NCI-H1092 (cell line): ENCODE measurements at places on chromosomes 7 and 10.

DNA sequence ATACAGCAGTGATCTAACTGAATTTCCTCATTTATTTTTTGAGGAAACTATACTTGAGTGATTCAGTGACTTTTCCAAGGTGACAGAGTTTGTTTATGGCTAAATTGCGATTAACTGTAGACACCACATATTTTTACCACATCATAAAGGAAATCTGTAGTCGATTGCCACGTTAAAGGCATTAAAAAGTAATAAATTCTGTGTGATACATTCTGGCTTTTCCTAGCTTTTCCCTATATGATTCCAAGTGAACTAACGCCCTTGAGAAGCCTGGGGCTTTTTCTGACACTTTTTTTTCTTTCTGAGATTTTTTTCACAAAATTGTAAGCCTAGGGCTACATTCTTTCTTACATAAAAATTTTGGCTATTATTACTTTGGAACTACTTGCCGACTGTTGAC is 266.9 kb downstream of the BICC1 start:
- no peak for DNase-seq

DNA sequence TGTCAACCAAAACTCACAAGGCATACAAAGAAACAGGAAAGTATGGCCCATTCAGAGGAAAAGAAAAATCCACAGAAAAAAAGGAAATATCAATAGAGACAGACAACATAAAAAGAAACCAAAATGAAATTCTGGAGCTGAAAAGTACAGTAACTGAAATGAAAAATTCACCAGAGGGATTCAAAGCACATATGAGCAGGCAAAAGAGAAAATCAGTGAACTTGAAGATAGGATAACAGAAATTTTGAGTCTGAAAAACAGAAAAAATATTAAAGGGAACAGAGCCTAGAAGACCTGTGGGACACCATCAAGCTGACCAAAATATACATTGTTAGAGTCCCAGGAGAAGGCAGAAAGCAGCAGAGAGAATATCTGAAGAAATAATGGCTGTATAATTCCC is 60.6 kb downstream of the XPNPEP1 start:
- DNase-seq = no peak

DNA sequence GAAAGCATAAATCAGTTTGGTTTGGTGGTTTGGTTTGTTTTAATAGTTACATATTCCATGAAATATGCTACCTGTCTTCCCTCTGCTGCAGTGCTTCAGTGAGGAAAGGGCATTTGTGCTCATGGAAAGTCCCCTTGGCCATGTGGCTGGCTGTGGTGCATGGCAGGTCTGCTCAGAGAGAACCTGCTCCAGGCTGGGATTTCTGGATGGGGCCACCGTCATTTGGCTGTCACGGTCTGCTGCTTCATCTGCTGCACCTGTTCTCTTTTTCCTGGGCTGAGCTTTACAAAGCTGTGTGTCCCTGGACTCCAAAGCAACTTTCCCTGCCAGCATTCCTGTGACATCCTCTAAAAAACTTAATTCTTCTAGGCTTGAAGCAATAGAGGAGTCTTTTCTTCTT is 8.9 kb downstream of the CDK14 start:
- peak; percentile 90 for DNase-seq

DNA sequence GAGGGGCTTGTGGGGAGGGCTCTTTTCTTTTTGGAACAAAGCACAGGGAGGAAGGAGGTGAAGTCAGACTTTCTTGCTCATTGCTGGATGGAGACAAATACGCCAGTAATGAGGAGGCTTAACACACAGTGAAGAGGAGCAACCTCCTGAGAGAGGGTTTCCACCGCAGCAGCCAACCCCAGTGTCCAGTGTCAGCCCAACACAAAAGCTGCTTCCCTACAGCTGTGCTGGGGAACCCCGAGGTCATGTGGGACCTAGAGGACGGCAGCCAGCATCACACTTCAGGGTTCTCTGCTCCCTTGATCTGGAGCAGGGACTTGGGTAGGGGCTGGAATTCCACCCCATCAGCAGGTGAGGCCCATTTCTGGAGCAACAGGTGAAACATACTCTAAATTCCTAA is 7.7 kb downstream of the BLNK start:
- DNase-seq = no peak

GRCh38 chr7:74544706-74545469 is 91.2 kb downstream of the GTF2IRD1 start:
- no peak for DNase-seq

DNA sequence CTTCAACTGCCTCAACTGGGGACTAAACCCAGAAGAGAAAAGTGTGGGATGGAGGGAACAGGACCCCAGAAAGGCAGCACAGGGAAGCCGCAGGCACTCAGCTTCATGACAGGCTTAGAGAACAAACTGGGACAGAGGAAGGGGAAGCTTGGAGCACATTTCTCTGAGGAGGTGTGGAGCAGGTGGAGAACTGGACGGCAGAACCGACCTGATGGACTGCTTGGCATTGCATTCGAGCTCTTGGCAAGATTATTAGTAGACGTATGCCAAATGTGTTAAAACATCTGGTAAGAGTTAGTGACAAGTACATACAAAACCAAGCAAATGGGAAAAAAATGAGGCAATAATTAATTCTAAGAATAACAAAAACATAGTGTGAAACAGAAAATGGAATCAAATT is 335.7 kb downstream of the SFMBT2 start:
- no peak for DNase-seq

DNA sequence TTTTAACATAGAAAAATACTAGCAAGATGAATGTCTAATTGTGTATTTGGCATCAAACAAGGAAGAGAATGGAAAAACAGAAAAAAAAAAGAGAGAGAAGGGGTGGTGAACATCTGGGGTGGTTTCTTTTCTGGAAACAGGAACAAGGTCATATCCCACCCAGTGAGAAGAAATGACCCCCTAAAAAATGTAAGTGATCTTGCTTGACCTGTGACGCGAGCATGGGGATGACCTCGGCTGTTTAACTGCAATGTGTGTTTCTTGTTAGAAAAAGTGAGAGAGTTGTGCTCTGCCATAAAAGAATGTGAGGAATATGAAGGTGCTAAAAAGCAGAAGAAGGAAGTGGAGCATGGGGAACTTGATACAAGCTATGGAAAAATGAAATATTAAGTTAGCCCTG is 258.5 kb downstream of the AGMO start:
- DNase-seq = no peak

GRCh38 chr10:44032216-44032615 is 352.7 kb downstream of the CXCL12 start:
- no peak for DNase-seq

DNA sequence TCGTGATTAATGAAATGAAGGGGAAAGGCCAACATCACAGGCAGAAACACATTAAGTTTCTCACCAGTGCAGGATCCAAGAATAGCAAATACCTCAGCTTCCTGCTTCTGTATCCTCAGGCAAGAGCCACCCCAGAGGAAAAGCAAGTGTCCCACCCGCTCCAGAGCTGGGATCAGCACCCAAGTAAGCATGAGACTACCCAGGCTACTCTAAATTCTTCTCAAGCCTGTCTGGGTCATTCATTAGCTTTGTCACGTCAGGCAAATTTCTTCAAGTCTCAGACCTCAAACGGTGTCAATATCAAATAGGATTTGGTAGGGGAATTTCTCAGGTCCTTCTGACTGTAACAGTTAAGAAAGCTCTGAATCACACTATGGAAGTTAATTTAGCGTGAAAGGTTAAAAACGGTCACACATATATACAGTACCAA is 59.0 kb downstream of the GNA12 start:
- DNase-seq = no peak

DNA sequence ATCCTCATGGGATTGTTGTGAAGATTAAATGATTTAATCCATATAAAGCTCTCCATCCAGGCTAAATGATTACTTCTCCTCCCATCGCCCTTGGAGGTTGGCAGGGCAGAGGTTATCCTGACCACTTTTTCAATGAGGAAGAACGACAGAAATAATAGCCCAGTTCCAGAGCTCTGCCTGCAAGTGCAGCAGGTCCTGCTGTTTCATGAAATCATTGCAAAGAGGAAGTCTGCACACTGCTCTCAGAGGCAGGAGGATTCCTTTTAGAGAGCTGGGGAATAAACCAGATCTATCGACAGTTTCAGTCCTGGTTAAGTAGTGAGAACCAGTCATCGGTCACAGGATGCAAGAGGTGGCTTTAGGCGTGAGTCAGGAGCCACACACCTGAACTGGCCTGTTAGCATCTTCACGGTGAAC is 25.0 kb upstream of the CDH23 start:
- DNase-seq = no peak

GRCh38 chr7:107499731-107500130 is 29.9 kb downstream of the GPR22 start:
- no peak for DNase-seq

DNA sequence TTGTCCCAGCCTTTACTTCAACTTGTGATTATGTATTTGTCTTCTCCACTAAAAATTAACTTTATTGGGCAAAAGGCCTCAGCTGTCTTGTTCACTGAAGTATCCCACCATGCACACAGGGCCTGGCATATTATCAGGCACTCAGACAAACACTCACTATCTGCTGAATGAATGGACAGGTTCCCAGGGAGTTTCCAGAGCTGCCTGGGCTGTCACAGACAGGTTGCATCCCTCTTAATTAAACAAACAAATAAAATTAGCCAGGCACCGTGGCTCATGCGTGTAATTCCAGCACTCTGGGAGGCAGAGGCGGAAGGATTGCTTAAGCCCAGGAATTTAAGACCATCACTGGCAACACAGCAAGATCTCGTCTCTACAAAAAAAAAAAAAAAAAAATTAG is 1.5 kb upstream of the TSPAN14 start:
- DNase-seq = no peak

GRCh38 chr10:79431891-79432831 is 13.3 kb downstream of the ZCCHC24 start:
- DNase-seq = no peak

DNA sequence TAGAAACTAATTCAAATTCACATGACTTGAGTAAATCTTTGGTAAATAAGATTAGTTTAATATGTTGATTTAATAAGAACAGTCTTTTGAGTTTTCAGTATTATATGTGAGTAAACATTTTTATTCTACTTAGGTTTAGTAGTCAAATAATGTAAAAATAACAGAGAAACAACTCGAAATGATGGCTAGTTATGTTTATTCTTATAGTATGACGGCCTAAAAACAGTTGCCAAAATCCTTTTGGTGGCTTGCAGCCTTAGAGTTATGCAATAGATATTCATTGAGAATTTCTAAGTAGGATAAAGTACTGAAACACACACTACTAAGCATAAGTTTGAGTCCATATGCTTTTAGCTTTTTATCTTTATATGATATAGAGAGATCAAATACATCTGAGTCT is 184.8 kb downstream of the GNAI1 start:
- no peak for DNase-seq

DNA sequence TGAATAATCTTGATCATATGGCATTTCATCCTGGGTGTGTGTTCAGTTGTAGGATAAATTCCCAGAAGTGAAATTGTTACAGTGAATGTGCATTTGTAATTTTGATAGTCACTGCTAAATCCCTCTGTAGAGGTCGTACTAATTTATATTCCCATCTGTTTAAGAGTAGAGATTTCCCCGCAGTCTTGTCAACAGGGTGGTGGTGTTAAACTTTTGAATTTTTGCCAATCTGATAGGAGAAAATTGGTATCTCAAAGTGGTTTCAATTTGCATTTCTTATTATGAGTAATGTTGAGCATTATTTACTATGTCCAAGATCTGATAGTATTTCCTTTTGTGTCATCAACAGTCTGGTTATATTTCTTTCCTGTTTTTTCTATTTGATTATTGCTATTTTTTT is 101.7 kb downstream of the AUTS2 start:
- no peak for DNase-seq

DNA sequence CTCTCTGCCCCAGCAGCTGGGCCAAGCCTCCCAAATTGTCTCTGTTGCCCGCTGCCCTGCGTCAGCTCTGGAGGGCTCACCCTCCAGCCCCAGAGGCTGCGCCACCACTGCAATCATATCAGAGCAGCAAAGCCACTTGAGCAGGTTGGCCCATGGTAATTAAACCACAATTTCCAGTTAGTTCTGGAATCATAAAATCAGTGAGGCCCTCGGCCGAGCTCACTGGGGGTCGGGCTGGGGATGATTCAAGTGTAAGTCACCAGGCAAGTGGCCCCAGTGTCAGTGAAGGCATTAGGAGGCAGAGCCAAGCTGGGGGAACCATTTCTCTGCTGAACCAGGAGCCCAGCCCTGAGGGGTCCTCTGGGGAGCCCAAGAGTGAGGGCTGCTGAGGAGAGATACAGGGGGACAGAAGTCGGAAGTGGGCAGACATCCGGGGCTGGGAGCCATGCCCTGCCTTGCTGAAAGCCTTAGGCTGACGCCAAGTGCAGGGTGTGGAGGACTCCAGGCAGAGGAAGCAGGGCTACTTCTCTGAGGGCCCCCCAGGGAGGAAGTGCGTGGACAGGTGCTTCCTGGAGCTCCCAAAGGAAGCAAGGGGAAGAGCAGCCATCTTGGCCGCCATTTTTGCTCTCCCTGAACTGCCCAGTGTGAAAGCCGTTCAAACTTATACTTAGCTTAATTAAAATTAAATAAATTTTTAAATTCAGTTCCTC is 29.5 kb upstream of the SLC29A3 start:
- no peak for DNase-seq

DNA sequence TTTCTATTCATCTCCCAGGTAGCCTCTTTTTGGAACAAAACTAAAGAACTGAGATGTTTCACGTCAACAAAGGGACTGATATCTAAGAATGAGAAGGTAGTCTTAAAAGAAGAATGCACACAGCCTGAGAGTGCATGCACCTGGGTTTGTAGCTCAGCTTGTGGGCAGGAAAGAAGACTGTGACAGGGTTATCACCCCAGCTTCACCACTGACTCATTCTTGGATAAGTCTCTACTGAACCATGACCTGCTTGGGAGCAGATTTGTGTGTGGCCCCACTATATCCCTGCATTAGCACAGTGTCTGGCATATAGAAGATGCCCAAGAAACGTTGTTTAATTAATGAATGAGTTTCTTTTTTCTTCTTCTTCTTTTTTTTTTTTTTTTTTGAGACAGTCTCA is 187.5 kb downstream of the GPAM start:
- DNase-seq = no peak

DNA sequence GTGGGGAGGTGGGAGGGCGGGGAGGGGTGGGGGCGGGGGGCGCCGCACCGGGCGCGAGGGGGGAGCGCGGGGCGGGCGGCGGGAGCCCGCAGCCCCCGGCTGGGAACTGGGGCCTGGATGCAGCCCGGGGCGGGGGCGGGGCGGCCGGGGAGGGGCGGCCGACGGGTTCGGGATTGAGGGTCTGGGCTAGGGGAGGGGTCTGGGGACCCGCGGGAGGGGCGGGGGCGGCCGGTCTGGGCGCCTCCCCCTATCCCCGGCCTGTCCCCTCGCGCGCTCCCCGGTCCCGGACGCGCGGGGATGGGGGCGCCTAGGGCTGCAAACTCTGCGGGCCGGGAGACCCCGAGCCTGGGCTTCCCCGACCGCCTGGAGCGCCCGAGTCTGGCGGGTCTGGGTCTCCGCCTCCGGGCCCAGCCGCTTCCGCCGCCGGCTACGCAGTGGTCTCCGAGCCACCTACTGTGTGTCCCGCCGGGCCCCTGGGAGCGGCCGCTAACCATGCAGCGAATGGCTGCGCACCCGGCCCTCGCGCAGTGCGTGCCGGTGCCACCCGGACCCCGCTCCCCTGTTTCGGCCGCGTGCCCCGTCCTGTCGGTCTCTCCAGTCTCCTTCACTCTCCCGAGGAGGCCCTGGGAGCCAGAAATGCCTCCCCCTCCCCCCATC is 375 bp upstream of the FGF8 start:
- no peak for DNase-seq
